ENCODE measurements at places on chromosomes 12 and 14. TPM values are rescaled to one million over a fixed set of nuclear protein-coding genes. Genes with fewer than 3 reads are reported as not detected.

ST8SIA1 gene
- 0.13 TPM for total RNA-seq

TMEM233 gene
- total RNA-seq = 0.89 TPM

CPNE6 gene
- not detected for total RNA-seq

GRCh38 chr12:53179687-53180219 is 769 bp upstream of the ZNF740 start:
- DNase-seq = no peak

DNA sequence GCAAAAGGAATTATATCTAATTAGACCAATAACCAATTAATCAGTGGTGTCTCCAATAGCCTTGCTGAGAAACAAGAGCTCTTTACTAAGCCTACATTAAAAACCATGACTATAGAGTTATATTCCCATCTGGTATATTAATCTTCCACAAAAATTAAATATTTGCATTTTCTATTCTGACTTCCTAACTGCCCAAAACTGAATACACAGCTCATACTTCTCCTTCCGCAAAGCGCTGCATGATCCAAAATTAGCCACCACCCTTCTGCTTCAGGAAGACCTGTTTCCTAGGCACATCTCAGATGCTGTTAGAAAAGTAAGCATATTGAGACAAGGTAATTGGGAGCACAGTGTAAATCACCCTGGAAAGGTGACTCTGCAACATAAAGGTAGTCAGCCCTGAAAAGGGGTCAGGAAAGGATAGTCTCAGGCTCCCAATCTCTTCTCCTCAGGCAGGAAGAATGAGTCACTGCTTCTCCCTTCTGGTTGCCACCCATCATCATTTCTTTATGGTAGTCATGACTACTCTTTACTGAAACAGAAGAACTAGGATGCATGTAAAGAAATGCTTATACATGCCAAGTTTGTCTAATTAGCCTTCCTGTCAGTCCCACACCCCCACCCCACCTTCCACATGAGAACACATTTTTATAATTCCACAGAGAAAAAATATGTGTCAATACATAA is 54.3 kb downstream of the PLCZ1 start:
- no peak for DNase-seq

DNA sequence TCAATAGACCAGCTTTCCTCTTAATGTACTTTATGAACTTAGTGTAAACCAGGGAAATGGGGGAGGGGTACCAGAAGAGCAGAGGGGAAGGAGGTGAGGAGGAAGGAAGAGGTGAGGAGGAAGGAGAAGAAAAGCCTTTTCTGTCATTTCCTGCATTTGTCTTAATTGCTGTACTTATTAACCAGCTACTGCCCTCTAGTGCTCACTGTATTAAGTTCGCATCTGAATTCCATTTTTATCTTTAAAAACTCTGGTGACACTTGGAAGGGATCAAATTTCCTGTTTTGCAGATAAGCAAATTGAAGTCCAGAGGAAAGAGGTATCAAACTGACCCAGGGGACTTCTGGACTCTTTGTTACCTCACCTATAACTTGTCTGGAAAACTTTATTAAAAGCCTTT is 22.2 kb downstream of the MANSC1 start:
- DNase-seq = peak; percentile 79

- DNase-seq = no peak
Measured at GRCh38 chr12:91461061-91461460, 278.4 kb upstream of the DCN start.

- DNase-seq = no peak
Measured at GRCh38 chr14:102910442-102910841, 12.0 kb upstream of the AMN start.

DNA sequence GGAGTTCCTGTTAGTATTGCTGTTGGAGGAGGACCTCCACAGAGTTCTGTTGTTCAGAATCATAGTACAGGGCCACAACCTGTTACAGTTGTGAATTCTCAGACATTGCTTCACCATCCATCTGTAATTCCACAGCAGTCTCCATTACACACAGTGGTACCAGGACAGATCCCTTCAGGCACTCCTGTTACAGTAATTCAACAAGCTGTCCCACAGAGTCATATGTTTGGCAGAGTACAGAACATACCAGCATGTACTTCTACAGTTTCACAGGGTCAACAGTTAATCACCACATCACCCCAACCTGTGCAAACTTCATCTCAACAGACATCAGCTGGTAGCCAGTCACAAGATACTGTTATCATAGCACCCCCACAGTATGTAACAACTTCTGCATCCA is 120.8 kb downstream of the ARID2 start:
- DNase-seq = no peak

DNA sequence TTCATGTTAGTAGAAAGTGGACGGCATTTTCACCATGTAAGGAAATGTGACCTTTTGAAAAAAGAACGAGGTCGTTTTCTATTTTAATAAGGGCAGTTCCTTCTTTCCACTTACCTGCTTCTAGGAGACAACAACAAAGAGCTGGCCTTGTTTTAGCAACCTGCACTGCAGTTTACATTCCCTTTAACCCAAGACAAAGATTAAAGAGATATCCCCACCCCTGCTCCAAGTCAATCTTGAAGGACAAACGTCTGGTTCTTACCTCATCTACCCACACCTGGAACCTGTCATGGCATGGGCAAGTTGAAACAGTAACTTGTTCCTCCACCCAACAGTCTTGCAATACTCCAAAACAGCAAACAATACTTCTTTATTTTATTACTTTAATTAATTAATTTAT is 32.7 kb downstream of the ZCCHC8 start:
- no peak for DNase-seq
